Stimulated activated CD8-positive, alpha-beta memory T cell treated with anti-CD3 and anti-CD28 coated beads, Interleukin-7, amount 100 ng/mL, for 1 hour (primary cell): ENCODE measurements at places on chromosomes 12 and 14.

DNA sequence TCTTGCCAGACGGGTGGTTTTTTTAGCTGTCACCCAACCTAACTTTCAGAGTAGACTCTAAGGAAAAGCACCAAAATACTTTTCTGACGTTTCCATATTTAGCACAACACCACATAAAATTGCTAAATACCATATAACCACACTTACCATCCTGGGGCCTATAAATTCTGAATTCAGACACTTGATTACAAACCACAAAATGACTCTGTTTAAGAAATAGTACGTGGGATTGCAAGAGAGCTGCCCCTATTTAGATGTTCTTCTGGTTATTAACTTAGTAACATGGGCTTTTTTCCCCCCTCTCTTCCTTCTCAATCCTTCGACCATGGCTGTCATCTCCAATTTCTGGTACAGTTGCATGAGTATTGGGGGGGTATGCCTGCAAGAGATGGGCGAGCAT, 287.7 kb downstream of the BMP4 start:
- no peak for DNase-seq

GRCh38 chr14:89284333-89285058, 132.5 kb downstream of the FOXN3 start:
- no peak for DNase-seq

DNA sequence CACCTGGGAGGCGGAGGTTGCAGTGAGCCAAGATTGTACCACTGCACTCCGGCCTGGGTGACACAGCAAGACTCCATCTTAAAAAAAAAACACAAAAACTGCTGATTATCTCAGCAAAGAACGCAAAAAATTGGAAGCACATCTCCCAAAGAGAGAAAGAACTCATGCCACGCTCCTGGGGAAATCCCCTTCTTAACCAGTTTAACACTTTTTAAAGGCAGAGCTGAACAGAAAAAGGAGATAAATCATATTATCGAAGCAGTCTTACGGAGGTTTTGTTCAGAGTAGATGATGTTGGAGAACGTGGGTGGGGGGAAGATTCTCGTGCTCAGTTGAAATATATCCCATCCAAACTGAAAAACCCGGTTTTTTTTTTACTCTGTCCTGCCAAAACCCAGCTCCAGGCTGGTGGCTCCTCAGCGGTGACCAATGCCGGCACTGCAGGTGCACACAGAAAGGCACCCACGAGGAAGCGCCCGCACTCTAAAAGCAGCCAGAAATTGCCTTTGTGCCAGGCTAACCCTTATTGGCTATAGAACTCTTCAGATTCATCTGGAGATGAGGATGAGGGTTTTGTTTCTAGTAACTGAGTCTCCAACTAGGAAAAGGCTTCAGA, 100.2 kb upstream of the PARP11 start:
- DNase-seq = no peak

DNA sequence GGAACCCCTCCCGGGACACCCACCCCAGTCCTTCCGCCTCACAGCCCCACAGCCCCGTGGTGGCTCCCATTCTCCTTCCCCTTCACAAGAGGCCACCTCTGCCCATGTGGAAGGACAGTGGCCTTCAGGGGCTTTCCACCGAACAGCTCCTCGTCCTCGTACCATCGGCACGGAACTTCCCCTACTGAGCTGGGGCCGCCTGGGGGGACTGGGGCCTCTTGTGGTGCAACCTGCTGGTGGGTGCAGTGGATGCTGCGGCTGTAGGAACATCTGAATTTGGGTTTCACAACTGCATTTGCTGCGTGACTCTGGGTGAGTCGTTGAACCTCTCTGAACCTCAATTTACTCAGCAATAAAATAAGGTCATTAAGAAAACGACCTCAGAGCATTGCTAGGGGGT, 50.9 kb downstream of the RFLNA start:
- no peak for DNase-seq

DNA sequence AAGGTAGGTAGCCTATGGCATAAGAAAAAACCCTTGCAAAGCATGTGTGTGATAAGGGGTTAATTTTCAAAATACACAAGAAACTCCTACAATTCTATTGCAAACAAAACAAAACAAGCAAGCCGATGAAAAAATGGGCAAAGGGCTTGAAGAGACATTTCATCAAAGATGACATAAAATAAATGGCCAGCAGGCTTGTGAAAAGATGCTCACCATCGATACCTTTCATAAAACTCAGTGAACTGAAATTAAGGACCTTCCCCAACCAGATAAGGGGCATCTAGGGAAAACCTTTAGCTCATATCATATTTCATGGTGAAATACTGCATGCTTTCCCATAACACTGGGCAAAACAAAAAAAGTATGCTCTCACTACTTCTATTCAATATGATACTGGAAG, 131.2 kb downstream of the PPM1H start:
- no peak for DNase-seq

DNA sequence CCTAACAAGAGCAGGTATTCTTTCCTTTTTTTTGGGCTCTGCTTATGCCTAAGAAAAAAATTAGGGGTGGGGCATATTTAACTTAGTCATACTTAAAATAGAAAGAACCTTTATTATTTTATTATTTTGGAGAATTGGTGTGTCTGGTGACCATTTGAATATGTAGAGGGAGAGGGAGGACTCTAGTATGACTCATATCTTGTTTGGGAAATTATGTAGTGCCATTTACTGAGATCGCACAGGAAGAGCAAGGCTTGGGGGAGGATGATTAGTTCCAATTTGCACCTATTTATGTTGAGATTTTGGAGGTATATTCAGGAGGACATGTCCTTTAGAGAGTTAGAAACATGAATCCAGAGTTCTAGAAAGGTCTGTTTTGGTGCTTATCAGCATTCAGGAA, 9.9 kb downstream of the ZNF410 start:
- DNase-seq = no peak

DNA sequence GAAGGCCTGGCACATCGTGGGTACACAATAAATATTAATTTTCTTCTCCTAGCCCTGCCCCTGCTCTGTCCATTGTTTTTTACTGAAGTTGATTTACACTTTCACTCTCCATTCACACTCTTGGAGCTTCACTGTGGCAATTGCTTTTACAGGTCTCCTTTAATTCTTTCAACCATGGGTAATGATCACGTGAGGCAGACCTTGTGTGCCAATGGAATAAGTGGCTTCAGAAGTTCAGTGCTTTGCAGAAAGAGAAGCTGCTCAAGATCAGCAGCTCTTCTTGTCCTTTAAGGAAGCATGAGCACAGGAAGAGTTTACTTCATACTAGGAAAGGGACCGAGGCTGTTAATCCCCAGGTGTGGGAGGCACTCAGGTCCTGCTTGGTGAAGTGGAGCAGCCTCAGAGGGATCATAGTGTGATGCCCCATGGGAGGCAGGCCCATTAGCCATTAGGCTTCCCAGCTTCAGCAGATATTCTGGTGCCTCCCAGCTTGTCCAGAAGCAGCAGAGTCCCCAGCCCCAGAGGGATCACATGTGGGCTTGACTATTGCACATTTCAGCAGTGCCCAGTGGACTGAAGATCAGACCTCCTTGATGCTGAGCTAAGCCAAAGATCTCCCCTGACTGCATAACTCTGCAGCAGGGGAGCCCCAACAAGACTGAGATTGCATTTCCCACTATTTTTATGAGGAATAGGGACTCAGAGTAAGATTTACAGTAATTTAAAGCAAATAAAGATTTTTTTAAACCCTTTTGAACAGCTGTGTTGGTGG, 5.0 kb upstream of the SLC35F4 start:
- DNase-seq = no peak

- no peak for DNase-seq
These were observed 27.2 kb downstream of the SYT1 start for GRCh38 chr12:78891646-78892353.

- no peak for DNase-seq
These were observed 368.4 kb downstream of the ATP23 start for GRCh38 chr12:58309806-58310205.

DNA sequence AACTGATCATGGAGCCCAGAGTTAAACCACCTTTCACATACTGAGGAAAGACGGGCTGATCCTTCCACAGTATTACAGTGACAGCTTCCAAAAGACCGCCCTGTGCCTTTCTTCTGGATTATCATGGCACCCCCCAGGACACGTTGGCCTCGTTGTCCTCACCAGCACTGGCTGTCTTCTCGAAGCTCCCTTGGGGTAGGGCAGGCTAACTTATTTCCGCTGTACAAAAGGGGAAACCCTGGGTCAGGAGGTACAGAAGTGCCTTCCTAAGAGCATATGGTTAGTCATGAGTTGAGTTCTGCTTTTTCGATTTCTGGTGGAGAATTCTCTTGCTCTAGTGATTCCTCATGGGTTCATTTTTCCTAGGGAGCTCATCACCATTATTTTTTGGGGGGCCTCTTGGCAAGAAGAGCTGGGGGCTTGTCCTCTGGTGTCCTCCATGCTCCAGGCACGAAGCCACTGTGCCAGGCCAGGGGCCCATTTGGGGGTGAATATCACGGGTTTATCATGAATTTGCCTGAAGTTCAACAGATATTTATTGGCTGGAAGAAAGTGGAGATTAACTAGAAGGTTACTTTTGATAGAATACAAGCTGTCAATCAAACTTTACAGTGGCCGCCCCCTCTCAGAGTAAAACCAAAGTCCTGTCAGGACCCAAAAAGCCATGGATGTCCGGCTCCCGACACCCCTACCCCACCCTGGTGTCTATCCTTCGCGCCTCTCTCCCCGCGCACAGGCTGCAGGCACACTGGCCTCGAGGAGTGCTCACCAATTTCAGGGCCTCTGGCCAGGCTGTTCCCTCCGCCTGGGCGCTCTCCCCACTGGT, 8.8 kb upstream of the TRAF3 start:
- DNase-seq = no peak

DNA sequence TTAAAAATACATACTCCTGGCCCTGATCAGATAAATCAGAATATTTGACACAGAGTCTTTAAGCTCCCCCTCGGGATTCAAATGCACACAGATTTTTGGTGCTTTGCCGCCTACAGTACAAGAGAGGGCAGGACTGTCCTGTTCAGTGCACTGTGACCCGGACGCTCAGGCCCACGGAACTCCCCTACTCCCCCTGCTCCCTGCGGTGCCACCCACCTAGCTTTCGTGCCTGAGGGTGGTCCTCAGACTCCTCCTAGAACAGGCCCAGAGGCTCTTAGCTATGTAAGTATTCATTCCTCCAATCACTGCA, 13.7 kb upstream of the SERPINA3 start:
- DNase-seq = no peak

DNA sequence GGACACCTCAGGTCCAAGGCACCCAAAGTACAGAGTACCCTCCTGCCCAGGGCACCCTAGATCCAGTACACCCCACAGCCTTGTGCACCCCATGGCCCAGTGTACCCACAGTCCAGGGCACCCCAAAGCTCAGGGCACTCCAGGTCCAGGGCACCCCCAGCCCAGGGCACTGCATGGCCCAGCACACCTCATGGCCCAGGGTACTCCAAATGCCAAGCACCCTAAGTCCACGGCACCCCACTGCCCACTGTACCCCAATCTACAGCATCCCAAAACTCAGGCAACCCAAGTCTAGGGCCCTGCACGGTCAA, 6.0 kb downstream of the JAG2 start:
- no peak for DNase-seq

- DNase-seq = no peak
These were observed 2.6 kb downstream of the MLXIP start for GRCh38 chr12:122081083-122081696.

GRCh38 chr12:31369712-31370521, 44.0 kb upstream of the SINHCAF start:
- no peak for DNase-seq

DNA sequence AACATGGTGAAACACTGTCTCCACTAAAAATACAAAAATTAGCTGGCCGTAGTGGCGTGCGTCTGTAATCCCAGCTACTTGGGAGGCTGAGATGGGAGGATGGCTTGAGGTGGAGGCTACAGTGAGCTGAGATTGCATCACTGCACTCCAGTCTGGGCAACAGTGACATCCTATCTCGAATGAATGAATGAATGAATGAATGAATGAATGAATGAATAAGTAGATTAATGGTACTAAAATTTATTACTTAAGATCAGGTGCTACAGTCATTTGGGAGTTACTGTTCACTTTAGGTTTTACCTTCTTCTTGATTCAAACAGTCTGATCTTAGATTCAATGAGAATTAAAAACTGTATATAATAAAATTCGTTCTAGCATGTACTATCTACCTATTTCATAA, 31.6 kb upstream of the WDR89 start:
- DNase-seq = no peak

- no peak for DNase-seq
These were observed 25.4 kb downstream of the SVOP start for GRCh38 chr12:108995370-108995992.

DNA sequence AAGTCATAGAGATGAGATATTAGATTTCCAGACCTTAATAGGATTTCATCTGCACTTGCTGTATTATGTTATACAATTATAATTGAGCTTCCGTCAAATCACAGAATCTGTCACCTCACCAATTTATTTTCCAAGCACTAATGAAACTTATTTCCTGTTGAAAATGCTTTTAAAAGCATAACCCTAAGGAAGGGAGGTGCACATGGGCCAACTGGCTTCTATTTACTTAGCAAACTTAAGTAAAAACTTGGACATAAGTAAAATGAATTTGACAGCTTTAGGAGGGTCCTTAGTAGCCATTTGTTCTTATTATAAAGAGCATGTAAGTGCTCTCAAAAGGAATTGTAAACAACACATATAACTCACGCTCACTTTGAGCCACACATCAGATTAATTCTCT, 462.2 kb upstream of the TMPO start:
- DNase-seq = no peak

DNA sequence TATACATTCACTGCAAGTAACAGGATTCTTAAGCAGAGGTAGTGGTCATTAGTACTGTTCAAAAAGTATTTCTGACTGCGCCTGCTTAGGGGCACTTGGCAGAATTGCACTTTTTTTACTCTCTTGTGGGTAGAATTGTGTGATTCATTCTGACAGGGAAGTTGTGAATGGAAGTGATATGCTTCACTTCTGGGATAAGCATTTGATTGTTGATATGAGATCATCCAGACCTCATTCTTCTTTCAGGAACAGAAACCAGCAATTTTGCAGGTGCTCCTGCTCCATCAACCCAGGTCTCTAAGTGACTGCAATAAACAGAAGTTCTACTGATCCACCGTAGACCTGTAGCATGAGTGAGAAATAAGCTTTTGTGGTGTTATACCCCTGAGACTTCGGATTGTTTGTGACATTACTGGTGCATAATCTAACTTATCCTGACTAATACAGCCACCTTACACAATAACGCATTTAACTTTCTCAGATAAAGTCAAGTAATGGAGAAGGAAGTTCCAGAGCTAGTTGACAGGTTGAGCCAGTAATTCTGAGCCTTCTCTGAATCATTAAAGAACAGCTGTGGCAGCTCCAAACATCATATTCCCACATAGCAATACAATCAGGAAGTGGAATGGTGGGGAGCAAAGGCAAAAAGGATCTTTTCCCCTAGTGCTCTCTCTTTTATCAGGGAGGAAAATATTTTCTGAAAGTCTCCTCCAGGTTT, 387.9 kb downstream of the SYT1 start:
- DNase-seq = no peak

GRCh38 chr12:80269803-80270552, 170.6 kb downstream of the OTOGL start:
- no peak for DNase-seq
